ENCODE measurements at places on chromosomes 16 and 17.

DNA sequence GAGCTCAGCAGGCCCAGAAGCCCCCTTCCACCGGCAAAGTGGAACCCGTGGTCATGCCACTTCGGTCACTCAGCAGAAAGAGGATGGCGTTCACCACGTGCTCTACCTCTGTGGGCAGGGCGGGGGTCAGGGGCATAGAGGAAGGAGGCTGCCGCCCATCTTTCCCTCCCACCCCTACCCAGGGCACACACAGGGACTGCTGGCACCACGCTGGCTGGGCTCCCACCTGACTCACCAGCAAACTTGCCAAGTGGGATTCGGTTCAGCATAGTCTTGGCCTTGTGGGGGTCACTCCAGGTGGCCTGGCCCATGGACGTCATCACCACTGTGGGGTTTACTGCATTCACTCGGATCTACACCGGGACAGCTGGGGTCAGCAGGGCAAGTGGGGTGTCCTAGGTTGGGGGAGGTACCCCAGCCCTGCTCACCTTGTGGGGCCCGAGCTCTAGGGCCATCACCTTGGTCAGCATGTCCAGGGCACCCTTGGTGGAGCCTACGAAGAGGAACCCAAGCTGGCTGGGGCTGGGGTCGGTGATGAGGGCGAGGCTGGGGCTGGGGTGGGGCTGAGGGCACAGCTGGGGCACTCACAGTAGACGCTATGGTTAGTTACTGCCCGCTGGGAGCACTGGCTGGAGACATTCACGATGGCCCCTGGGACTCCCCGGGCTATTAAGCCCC, 1.4 kb downstream of the DCXR start:
- DNase-seq: no peak

- no peak for DNase-seq
Observed at GRCh38 chr16:61900482-61900881, 135.8 kb downstream of the CDH8 start.

DNA sequence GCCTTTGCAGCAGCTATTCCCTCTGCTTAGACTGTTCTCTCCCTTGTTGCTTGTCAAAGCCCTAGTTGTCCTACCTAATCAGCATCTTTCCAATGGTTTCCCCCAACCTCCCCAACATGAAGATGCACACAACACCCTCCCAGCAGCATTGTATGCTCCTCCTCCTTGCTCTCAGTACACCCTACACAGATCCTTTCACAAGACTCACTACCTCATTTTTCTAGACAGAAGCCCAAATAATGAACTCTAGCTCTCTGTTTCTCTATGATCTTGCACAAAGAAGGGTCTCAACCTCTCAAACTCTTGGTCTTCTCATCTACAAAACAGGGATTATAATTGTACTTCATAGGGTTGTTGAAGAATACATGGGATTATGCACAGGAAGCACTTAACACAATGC, 19.4 kb downstream of the PSME3IP1 start:
- no peak for DNase-seq

DNA sequence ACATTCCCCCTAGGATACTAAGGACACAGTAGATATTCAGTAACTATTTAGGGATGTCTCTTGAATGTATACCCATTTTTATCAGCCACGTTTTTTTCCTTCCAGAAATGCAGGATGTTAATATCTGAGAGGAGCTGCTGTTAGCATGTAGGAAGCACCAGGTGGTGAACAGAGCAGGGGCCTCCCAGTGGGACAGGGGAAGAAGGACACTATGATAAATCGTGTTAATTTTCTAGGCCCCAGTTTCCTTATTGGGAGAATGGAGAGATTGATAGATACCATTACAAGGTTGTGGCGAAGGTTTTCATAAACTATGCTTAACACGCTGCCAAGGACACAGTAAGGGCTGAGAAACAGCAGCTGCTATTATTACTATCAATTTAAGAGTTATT, 45.4 kb downstream of the PRSS54 start:
- DNase-seq: no peak

- no peak for DNase-seq
Observed at GRCh38 chr17:50918933-50919296, 52.8 kb upstream of the TOB1 start.

GRCh38 chr16:78706637-78707036, 607.2 kb downstream of the WWOX start:
- DNase-seq: no peak

GRCh38 chr17:17959520-17960361, 12.5 kb downstream of the TOM1L2 start:
- DNase-seq: no peak

DNA sequence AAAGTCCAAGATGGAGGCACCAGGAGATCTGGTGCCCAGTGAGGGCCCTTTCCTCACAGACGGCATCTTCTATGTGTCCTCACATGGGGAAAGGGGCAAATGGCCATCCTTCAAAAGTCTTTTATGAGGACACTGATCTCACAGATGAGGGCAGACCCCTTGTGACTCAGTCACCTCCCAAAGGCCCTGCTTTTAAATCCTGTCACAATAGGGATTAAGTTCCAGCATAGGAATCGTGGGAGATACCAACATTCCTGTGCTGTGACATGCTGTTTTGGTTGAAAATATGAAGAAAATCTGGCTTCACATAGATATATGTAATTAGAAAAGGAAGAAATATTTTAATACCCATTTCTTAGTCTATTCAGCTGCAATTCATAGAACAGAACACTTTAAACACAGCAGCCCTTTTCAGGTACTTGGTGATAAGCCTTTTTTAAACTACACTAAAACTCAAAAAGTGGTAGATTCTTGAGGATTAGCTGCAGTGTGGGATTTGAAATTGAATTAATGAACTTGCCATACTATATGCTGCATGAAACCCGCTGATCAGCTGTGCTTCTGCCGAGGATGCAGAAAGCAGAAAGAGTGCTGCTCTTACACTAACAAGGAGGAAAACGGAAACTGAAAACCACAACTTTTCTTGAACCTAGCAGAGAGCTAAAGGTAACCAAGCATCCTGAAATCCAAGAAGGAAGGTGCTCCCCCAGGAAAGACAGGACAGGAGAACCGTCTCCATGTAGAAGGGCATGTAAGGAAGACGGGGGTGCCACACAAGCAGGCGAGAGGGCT, 32.7 kb downstream of the VPS53 start:
- no peak for DNase-seq

DNA sequence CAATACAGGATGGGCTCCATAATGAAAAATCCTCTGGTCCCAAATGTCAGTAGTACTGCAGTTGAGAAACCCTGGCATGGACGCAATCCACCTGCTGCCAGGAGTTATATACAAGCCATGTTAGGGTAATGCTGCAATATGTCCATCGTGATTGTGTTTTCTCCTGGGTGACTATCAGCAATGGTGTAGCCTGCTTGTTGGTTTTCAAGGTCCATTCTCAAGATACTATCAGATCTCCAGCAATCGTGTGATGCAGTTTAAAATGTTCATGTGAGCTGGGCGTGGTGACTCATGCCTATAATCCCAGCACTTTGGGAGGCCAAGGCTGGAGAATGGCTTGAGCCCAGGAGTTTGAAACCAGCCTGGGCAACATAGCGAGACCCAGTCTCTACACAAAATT, 24.0 kb downstream of the ABCC1 start:
- no peak for DNase-seq

GRCh38 chr17:55229276-55229675, 35.5 kb upstream of the HLF start:
- DNase-seq: no peak

DNA sequence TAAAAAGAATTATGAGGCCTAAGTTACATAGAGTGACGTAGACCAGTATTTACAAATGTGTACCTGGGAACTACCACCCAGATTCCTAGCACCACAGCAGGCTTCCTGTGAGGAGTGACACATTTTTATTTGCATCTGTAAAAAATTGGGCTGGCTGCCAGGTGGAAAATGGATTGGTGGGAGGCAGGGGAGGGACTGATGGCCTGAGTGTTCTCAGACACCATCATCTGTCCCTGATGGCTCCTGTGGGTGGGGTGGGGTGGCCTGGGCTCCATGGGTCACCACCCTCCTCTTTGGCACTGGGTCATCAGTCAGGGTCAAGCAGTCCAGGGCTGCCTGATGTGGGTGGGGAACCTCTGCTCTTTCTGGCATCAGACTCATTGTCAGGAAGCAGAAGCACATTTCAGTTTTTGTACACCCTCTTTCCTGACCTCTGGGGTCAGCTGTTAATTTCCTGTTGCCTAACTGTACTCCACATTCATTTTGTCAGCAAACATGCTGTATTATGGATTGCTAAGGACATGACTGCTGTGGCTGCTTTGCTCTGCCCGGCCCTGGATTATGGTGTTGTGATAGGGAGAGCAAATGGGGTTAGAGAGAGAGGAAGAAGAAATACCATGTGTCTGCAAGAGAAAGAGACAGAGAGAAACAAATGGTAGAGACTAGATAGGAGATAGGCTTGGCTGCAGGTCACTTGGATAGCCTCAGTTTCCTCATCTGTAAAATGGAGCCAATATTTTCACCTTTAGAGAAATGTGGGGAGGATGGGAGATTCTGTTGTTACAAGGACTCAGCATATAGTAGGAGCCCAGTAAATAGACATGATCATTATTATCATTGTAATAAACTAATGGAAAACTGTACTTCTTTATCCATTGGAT, 11.6 kb upstream of the MFAP4 start:
- DNase-seq: no peak

GRCh38 chr16:73154063-73154870, 106.3 kb upstream of the ZFHX3 start:
- DNase-seq: no peak

GRCh38 chr16:75264457-75264998, 13.1 kb upstream of the BCAR1 start:
- no peak for DNase-seq

- no peak for DNase-seq
Observed at GRCh38 chr16:16186820-16187219, 36.5 kb downstream of the ABCC6 start.

DNA sequence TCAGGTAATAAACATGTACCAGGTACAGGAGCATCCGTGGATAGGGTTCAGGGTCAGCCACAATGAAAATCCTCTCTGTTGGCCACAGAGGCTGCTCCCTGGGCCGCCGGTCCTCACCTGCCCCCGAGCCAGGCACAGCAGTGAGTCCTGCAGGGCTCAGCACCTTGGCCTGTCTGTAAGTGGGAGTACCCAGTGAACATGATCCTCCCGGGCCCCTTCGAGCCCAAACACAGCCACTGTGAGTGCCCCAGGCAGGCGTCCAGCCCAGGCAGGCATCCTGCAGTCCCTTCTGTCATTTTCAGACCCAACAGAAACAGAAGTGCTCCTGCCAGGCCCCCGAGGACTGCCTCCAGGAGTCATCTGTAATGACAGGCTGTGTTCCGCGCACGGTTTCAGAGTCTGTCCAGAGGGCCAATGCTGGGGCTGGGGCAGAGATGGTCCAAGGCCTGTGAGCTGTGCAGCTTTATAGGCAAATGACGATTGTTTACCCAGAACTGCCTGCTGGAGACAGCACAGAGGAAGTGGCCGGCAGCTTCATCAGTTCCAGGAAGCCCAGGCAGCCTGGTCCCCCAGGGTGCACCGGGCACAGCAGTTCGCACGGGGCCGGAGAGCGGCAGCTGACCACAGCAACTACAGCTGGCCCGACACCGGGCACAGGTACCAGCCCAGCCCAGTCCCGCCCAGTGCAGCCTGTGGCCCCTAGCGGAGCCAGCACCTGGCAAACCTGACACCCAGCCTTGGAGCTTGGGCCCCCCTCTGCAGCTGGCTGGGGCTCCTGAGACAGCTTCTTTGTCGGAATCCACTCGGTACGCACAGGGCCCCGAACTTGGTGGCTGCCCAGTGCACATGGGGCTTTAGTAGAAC, 13.2 kb downstream of the SLC7A5 start:
- DNase-seq: no peak

DNA sequence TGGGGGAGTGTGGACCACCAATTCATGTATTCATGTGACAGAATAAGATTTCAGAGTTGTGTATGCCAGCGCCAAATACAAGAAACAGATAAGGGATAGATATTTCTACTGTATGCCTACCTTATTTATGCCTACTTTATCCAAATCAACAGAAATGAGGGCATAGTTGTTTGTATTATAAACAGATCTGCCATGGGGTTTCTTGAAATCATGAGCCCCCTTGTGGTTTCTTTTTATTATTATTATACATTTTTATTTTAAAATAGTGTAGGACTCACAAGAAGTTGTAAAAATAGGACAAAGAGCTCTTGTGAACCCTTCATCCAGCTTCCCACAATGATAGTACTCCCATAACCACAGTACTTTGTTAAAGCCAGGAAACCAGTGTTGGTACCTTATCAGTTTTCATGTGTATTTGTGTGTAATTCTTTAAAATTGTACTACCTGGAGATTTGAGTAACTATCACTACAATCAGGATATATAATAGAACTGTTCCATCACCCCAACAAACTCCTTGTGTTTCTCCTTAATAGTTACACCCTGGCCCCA, 229.4 kb downstream of the CCDC182 start:
- no peak for DNase-seq

- no peak for DNase-seq
Observed at GRCh38 chr17:66480802-66481201, 178.4 kb downstream of the PRKCA start.

DNA sequence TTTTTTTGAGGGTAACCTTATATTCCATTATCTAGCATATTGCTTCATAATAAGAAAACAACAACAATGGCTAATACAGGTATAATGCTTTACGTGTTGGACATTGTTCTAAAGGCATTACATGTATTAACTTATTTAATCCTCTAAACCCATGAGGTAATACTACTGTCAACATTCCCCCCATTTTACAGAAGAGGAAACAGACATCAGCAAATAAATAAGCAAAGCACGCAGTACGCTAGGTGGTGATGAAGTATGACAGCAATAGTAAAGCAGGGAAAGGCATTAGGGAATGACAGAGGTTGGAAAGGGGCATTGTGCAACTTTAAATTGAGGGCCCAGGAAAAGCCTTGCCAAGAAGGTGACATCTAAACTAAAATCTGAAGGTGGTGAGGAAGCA, 4.6 kb downstream of the ANKRD40 start:
- no peak for DNase-seq

- no peak for DNase-seq
Observed at GRCh38 chr16:90012991-90013745, 6.1 kb downstream of the DBNDD1 start.

GRCh38 chr17:8120520-8121406, 2.4 kb upstream of the ALOXE3 start:
- peak; percentile 54 for DNase-seq

- no peak for DNase-seq
Observed at GRCh38 chr17:35372846-35373533, 431 bp downstream of the SLFN11 start.

GRCh38 chr17:73065376-73065775, 27.1 kb downstream of the SLC39A11 start:
- DNase-seq: no peak

DNA sequence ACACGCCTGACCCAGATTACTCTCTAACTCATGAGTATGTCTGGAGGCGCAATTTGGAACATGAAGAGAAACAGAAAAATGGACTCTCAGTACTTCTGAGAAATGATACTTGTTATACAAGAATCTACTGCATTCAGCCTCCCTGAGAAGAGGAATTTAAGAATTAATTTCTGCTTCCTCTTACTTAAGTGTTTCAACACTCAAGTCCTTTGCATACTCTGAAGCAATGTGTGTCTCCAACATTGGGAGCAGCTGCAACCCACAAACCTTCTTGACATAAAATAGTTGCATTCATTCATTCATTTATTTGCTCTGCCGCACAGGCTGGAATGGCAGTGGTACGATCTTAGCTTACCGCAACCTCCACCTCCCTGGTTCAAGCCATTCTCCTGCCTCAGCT, 199.8 kb downstream of the NPIPA7 start:
- no peak for DNase-seq

Data from T-helper 17 cell (primary cell).